Cardiac fibroblast (primary cell): ENCODE measurements at places on chromosomes 11 and 22.

GRCh38 chr11:71999362-71999761, 653 bp downstream of the IL18BP start:
- DNase-seq = peak; percentile 70

- DNase-seq = no peak
These were observed 15.5 kb upstream of the TFIP11 start for GRCh38 chr22:26527574-26528465.

GRCh38 chr11:45777127-45777969, 27.6 kb upstream of the SLC35C1 start:
- DNase-seq = peak; percentile 71

- no peak for DNase-seq
These were observed 35.0 kb downstream of the PPFIA1 start for GRCh38 chr11:70305501-70305900.

DNA sequence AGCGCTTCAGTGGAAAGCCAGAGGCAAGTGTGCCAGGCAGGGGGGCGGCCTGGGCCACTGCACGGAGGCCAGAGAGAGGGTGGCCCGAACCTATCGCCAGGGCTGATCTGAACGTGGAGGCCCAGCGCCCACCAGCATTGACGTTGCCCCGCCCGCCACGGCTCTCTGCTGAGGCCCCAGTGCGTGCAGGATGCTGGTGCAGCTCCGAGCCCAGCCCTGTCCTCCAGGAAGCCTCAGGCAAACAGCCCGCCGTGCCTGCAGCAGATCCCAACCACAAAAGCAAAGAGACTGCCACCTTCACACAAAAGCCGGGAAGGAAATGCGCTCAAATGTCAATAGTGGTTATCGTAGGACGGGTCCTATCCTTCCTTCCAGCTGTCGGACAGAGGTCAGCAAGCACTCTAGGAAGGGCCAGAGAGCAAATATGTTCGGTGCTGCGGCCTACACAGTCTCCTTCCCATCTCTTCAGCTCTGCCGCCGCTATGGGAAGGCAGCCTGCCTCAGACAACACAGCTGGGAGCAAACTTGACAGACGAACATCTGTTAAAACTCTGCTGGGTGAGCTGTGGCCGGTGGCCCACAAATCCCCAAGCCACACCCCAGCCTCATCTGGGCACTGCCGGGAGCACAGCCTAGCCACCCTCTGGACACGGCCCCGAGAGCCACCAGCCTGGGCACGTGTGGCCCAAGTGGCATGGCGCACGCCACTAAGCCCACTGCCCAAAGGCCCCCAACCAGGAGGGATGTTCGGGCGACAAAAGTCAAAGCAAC, 146.2 kb downstream of the CRYBB2 start:
- no peak for DNase-seq

- no peak for DNase-seq
These were observed 111.4 kb upstream of the SORL1-AS1 start for GRCh38 chr11:121563900-121564822.

GRCh38 chr22:19405652-19406051, 25.9 kb downstream of the HIRA start:
- no peak for DNase-seq

- DNase-seq = peak; percentile 96
These were observed 2.6 kb upstream of the VWCE start for GRCh38 chr11:61297746-61298145.

DNA sequence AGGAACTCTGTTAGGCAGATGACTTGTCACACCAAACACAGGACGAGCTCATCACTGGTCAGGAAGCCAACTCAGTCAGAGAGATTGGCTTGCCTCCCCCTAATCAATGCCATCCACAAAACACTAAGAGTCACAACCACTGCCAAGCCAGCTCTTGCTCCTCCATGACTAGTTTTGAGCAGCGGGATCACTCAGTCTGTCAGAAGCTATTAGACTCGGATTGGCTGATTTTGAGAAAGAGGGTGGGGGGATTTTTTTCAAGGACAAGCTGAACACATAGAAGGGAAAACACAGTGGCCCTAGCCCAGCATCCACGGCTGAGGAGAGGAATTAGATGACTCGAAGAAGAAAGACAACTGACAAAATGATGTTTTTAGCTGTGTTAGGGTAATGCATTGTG, 55.9 kb downstream of the SEZ6L start:
- no peak for DNase-seq

DNA sequence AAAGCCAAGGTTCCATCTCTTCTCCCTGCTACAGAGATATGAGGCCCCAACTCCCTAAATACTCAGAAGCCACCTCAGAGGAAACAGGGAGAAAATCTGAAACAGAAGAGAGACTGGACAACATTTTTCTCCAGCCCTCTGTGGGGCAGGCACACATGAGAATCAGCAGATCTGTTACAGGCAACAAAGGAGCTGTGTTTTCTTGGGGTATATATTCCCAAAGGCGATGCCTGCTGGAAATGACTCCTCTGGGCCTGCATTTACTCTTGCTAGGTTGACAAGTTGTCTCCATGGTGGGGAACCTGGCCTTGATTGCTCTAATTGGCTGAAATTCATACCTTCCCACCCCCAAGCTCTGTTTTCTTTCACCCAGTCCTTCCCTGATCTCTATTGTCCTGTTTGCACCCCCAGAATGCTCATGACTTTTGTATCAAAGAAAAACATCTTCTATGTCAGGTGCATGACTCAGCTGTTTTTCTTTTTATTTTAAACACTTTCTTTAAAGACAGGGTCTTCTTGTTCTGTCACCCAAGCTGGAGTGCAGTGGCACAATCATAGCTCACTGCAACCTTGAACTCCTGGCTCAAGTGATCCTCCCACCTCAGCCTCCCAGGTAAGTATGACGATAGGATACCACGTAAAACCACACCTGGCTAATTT, 23.5 kb upstream of the P2RY6 start:
- no peak for DNase-seq

- peak; percentile 84 for DNase-seq
These were observed 25.3 kb downstream of the PARVA start for GRCh38 chr11:12402691-12403120.

- no peak for DNase-seq
These were observed 68.7 kb upstream of the WNT7B start for GRCh38 chr22:46045459-46046298.

- no peak for DNase-seq
These were observed 2.9 kb downstream of the C11orf87 start for GRCh38 chr11:109424901-109425300.

GRCh38 chr11:62145261-62145871, 21.6 kb downstream of the INCENP start:
- no peak for DNase-seq

GRCh38 chr22:41070665-41071331, 21.6 kb upstream of the EP300 start:
- no peak for DNase-seq
